ENCODE measurements at places on chromosomes 3 and 15. TPM values are rescaled to one million over a fixed set of nuclear protein-coding genes. Genes with fewer than 3 reads are reported as not detected.

DNA sequence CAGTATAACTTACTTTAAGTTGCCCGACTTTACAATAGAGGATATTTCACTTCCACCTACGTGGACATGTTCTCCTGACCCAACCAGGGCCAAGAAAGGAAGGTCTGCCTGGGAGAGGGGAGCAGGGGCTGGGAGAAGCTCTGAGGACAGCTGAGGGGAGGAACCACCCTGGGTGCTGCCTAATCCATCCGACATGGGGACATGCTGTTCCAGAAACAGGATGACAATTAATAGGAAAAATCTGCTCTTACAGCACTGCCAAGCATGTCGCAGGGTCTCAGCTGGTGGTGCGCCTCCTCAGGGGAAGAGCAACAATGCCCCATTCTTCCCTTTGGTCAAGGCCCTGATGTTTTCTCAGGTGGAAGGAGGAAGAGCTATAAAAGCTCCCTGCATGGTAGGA lies 132.3 kb downstream of the NTRK3 start:
- no peak for DNase-seq

DNA sequence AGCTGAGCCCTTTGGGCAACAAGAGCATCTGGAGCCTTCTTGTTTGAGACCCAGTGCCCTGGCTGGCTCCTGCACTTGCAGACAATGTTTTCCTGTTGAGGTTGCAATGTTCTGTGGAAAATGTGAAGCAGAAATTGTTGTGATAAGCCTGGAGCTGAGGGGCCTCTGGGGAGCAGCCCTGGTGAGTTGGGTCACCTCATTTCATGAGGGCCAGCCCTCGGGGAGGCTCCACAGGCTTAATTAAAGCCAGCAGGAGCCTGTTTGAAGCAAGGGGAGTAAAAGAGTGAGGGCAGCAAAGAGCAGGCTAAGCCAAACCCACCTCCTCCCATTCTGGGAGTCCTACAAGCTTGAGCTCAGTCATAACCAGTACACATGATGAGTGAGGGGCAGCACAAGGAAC lies 154.3 kb downstream of the ALDH1A2 start:
- DNase-seq: no peak

GRCh38 chr15:91678003-91678402 lies 175.5 kb upstream of the SLCO3A1 start:
- DNase-seq: no peak

DNA sequence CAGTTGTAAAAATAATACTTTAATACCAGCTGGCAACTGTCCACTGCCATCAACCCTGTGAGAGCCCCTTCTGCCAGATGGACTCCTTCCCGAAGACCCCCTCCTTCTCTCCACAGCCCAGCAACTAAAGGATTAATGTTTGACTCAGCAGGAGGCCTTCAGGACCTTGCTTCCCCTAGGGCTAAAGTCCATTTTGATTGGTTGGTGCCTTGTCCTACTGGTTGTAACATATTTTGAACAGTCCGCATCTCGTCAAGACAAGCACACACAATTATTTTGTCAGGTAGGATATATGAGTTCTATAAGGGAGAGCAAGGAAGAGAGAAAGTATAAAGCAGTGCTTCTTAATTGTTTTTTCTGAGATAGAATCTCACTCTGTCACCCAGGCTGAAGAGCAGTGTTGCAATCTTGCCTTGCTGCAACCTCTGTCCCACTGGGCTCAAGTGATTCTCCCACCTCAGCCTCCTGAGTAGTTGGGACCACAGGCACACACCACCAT lies 18.6 kb downstream of the ACOX2 start:
- no peak for DNase-seq

GRCh38 chr3:112982710-112983109 lies 7.8 kb upstream of the CD200R1 start:
- no peak for DNase-seq

The CMTM7 gene
- 48.9 TPM for polyA plus RNA-seq

- no peak for DNase-seq
Observed at GRCh38 chr3:88462230-88462629, 312.5 kb downstream of the C3orf38 start.

DNA sequence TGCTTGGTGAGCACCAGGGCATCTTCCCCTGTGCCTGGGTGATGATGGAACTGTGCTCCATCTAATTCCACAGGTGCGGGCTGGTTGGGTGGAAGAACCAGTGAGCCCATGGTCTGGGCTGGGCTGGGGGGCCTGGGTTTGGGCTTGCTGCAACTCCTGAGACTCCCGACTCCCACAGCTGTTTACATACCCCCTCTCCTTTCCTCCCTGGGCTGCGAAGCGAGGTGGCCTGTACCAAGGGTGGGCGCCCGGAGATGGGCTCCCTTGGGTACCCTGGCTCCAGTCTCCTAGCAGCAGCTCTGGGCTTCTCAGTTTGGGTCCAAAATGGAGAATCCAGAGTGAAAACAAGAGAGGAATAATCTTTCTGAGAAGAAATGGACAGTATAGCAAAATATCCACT lies 5.6 kb downstream of the FAM98B start:
- DNase-seq: no peak

- DNase-seq: no peak
Observed at GRCh38 chr3:86269364-86270155, 721.4 kb downstream of the VGLL3 start.

The FAM3D gene
- 0.91 TPM for polyA plus RNA-seq

All from left kidney (tissue), 8 donors.